ENCODE measurements at places on chromosomes 4 and X. TPM values are rescaled to one million over a fixed set of nuclear protein-coding genes. Genes with fewer than 3 reads are reported as not detected.

Gene ERVMER34-1
- total RNA-seq = not detected

Gene TMPRSS11B
- not detected for total RNA-seq

Gene ZNF630
- total RNA-seq = 1.6 TPM

GRCh38 chr4:7206385-7206784 is 14.0 kb downstream of the SORCS2 start:
- no peaks in the 10 kb centered on the region for H3K4me1 ChIP-seq
- H3K36me3 ChIP-seq = no peaks in the 10 kb centered on the region
- no peak for DNase-seq
- H3K27me3 ChIP-seq = no peaks in the 10 kb centered on the region
- no peak overlapping the region for H3K27ac ChIP-seq

GRCh38 chr4:41156574-41156973 is 57.8 kb downstream of the APBB2 start:
- no peak overlapping the region for H3K27ac ChIP-seq
- DNase-seq = no peak
- H3K4me3 ChIP-seq = no peak overlapping the region
- H3K27me3 ChIP-seq = no peaks in the 10 kb centered on the region
- H3K4me1 ChIP-seq = no peaks in the 10 kb centered on the region

- H3K36me3 ChIP-seq = no peaks in the 10 kb centered on the region
- H3K27me3 ChIP-seq = no peaks in the 10 kb centered on the region
- no peak overlapping the region for H3K27ac ChIP-seq
These were observed 892 bp downstream of the IL1RAPL2 start for GRCh38 chrX:104566681-104567501.

GRCh38 chr4:106996490-106996889 is 39.6 kb downstream of the DKK2 start:
- DNase-seq = no peak
- H3K4me3 ChIP-seq = no peak overlapping the region
- H3K4me1 ChIP-seq = no peaks in the 10 kb centered on the region
- H3K27me3 ChIP-seq = no peaks in the 10 kb centered on the region
- H3K27ac ChIP-seq = no peak overlapping the region
- no peaks in the 10 kb centered on the region for H3K36me3 ChIP-seq

- H3K4me3 ChIP-seq = no peak overlapping the region
- no peaks in the 10 kb centered on the region for H3K4me1 ChIP-seq
- no peaks in the 10 kb centered on the region for H3K27me3 ChIP-seq
- H3K36me3 ChIP-seq = no peaks in the 10 kb centered on the region
- DNase-seq = no peak
These were observed 103.7 kb downstream of the POU4F2 start for GRCh38 chr4:146742416-146742815.

- no peak for DNase-seq
- H3K27me3 ChIP-seq = no peaks in the 10 kb centered on the region
- H3K36me3 ChIP-seq = no peaks in the 10 kb centered on the region
These were observed 123.9 kb upstream of the RXFP1 start for GRCh38 chr4:158397781-158398180.

GRCh38 chr4:12852338-12853307 is 631.5 kb downstream of the RAB28 start:
- H3K36me3 ChIP-seq = no peaks in the 10 kb centered on the region
- H3K4me1 ChIP-seq = no peaks in the 10 kb centered on the region
- H3K27ac ChIP-seq = no peak overlapping the region
- no peak overlapping the region for H3K4me3 ChIP-seq
- no peak for DNase-seq
